ENCODE measurements at places on chromosomes 1 and 21.

- DNase-seq: no peak
Measured at GRCh38 chr1:168728473-168729404, at the start of gene DPT. Gene DPT (minus strand): TSS chr1:168729206. CDS start chr1:168729174, 32 bp downstream.

DNA sequence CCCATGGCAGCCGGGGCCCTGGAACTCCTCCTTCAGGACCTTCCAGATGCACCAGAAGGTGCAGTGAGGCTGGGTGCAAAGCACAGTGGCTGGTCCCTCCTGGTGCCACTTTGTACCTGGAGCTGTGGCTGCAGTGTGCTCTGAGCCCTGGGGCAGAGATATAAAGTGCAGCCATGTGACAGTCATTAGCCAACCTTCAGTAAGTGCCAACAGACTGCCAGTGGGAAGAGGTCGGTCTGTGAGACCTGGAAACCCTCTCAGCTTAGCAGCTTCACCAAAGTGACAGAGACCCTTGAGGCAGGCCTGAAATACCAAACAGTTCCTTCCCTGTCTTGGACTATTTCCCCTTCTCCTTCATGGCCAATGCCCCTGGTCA lies 26.7 kb upstream of the NGF start:
- no peak for DNase-seq

- DNase-seq: no peak
Measured at GRCh38 chr1:95010158-95010557, 62.6 kb downstream of the ALG14 start.

DNA sequence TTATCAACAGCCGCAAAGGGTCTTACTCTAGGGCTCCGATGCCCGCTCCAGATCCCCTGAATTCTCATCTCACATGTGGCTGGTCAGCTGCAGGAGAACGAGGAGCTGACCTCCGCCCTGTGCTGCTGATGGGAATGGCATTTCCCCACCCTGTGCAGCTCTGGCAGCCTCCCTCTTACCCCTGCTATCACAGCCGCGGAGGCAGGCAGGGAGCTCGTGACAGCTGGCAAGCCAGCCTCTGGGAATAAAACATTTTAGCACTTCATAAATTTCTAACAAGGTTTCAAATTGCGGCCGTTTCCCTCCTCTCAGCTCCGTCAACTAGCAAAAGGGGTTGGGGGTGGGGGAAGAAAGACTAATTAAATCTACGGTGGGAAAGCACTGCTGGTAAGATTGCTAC lies 81.1 kb downstream of the DSCAM start:
- no peak for DNase-seq

- DNase-seq: no peak
Measured at GRCh38 chr1:79161077-79161476, 154.5 kb upstream of the ADGRL4 start.

DNA sequence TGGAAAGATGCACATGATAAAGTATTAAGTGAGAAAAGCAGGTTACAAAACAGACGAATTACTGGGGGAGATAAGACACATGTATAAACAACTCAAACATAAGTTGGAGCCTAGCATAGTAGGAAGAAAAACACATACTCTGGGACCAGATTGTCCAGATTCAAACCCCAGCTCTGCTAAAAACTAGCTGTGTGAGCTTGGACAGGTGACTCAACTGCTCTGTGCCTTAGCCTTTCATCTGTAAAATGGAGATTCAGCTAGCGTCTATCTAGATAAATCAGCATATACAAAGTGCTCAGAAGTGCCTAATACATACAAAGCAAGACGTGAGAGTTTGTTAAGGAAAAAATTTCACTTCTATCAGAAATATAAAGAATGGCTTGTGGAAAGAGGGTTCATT lies 254.0 kb upstream of the POU3F1 start:
- DNase-seq: no peak

GRCh38 chr1:201468501-201468843 lies 516 bp downstream of the PHLDA3 start:
- DNase-seq: no peak

GRCh38 chr21:23471877-23472276 lies 2135.4 kb downstream of the MRPL39 start:
- DNase-seq: no peak

DNA sequence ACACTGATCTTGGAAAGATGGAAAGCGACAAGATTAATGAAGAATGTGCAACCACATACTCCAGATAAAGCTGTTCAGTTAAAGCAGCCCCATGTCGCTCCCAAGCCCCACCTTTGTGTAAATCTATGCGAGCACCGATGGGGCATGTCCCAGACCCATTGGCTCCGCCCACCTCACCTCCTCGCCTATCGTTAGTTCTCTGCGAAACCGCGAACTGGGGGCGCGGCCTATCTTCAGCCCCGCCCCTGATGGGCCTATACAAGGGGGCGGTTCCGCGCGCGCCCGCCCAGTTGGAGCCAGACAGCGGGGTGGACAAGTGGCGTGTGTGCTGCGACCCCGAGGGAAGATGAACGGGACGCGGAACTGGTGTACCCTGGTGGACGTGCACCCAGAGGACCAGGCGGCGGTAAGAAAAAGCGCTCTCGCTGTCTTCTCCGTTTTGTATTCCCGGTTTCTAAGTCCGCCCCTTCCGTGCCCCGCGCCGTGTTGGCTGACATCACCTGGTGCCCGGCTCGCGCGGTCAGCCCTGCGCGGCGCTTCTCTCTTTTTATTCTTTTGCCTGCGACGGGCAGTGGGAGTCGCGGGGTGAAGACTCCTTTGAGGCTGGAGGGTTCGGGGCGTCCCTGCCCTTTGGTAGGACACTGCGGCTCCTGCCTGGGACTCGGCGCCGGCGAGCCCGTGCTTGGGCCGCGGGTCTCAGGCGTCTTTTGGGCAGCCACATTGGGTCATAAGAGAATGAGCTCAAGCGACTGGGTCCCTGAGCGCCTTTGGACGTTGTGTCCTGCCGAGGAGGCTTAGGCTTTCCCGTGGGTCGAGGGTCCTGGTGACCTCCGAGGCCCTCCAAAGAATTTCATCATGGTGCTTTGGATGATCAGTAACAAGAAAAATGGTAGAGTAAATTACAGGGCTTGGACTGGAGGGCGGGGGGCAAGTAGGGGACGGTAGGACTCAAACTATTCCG lies at the start of gene TUFT1:
TUFT1 (plus strand) TSS at position 289 of the 961 bp plus-strand sequence; CDS start at position 347, 58 bp downstream.
- DNase-seq: peak; percentile 95

- DNase-seq: no peak
Measured at GRCh38 chr1:177864538-177865305, 105.1 kb downstream of the SEC16B start.

- DNase-seq: no peak
Measured at GRCh38 chr1:161681879-161682278, 18.9 kb downstream of the FCGR2B start.

- DNase-seq: no peak
Measured at GRCh38 chr1:15656464-15656863, 27.7 kb upstream of the PLEKHM2 start.

DNA sequence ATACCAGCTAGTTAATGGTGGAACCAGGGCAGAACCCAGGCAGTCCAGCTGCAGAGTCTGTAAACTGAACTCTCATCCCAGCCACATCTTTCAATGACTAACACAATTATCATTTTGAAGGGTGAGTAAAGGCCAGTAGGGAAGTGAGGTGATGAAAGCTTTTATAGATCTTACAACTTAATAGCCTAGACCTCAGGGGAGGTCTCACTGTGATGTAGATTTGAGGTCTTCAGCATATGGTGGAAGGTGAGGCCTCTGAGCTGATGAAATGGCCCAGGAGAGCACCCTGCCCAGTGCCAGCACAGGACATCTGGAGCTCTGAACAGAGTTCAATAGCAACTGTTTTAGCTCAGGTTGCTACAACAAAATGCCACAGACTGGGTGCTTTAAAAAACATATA lies 44.8 kb upstream of the POU2F1 start:
- no peak for DNase-seq

GRCh38 chr1:54301497-54301896 lies 101.5 kb downstream of the MRPL37 start:
- DNase-seq: no peak

DNA sequence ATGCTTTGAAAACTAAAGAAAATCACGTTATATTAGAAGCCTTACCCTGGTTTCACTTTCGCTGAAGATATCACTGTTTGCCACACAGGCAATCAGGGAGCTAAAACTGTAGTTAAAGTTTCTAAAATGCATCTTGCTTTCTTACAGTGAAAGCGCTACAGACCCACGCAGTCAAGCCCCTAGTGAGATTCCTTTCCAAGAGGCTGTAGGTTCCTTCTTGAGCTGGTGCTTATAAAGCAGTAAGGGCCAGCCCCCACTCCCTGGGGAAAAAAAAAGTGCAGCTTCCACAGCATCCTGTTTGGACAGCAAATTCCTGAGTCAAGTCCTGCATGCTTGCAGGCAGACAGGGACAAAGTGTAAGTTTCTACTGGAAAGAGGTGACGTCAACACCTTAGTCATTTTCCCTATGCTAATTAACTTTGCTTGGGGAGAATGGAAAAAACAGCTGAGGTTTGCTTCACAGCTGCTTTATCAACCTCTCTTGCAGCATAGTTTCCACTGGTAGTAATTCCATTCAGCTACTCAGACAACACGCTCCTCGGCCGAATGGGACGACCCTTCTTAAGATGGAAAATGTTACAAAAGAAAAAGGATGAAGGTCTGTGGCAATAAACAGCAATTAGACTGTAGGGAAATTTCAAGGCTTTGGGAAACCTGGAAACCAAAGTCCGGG lies 14.7 kb upstream of the KCNE1 start:
- no peak for DNase-seq

- no peak for DNase-seq
Measured at GRCh38 chr1:19044471-19044870, 88.0 kb upstream of the IFFO2 start.

GRCh38 chr21:46374761-46375389 lies 50.9 kb downstream of the PCNT start:
- no peak for DNase-seq

GRCh38 chr1:72375226-72375625 lies 92.9 kb upstream of the NEGR1 start:
- DNase-seq: no peak

- no peak for DNase-seq
Measured at GRCh38 chr1:51728611-51729155, 111.8 kb downstream of the OSBPL9 start.

DNA sequence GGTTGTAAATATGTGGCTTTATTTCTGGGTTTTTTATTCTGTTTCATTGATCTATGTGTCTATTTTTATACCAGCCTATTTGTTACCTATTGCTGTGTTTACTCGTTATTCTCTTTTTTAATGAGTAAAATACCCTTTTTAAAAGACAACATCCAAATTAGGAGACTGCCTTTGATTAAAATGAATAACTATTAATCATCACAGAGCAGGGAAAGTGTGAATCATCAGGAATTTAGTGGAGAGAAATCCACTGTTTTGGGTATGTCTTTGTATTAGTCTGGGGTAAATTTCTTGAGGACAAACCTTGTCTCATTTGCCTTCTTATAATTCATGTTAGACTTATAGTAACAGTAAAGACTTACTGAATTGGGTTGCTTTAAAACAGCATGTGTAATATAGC lies 12.1 kb downstream of the DISC1 start:
- DNase-seq: no peak

GRCh38 chr1:46394108-46394871 lies at the start of gene FAAH:
Gene FAAH (plus strand): TSS chr1:46394317. CDS start chr1:46394349, 32 bp downstream.
- no peak for DNase-seq

DNA sequence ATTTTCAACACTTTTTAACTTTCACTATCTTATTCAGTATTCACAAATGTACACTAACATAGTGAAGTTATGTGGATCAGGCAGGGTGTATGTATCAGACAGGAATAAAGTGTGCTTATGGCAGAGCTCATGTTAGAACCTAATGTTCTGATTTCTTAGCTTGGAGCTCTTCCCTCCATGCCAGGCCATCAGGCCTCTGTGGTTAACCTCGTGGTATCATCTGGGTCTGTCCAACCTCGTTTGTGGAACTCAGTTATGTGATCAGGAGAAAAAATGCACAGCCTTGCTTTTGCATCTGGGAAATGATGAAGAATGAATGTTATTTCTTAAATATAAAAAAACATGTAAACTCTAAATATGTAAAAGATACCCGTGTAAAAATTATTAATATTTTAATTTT lies 86.9 kb downstream of the MPZL1 start:
- DNase-seq: no peak

DNA sequence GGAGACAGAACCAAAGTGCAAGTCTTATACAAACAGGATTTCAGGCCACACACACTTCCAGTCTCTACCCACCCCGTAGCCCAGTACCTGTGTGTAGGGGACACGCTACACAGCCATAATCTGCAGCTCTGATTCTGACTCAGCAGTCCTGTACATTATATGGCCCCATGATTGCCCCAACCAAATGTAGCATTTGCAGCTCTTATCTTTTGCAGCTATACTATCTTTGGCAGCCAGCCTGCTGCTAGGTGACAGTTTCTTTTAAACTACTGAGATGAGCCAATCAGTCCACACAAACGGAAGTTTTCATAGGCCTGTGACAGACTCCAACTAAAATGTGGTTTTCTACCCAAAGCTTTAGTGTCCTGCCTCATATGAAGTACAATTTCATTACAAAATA lies 259.6 kb upstream of the ST6GALNAC5 start:
- DNase-seq: no peak

GRCh38 chr1:53705446-53706096 lies 33.4 kb downstream of the GLIS1 start:
- no peak for DNase-seq

DNA sequence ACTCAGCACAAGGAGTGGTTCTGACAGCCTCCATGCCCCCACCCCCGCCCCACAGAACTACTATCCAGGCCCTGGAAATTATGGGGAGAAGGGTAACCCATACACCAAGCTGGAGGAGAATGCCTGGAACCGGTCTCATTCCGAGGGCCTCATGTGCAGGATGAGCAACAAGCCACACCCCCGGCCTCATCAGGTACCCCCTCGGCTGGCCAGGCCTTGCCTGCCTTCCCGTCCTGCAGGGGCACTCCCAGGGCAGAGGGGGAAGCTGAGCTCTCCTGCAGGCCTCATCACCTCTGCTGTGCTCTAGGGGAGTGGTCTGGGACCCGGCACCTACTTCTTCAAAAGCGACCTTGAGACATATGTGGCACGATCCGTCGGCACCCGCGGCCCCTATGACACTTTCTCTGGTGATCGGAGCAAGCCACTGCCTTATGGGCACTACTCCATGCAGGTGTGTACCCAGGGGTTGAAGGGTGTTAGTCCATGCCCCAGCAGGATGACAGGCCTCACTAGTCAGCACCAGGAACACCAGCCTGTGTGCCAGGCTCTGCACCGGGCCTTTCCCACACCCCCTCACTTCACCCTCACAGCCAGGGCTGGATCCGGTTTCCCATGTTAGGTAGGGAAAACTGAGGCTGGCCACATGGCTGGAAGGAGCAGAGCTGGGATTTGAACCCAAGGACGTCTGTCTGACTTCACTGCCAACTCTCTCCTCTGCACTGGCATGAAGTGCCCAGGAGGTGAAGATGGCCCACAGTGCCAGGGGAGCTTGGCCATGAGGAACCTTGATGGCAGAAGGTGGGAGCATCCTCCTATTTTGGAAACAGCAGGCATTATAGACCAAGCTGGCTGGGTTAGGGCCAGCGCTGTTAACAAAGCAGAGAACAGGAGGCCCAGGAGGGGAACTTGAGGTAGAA lies 10.9 kb upstream of the TTC22 start:
- no peak for DNase-seq

- DNase-seq: no peak
Measured at GRCh38 chr1:94578856-94579255, 37.3 kb upstream of the F3 start.

DNA sequence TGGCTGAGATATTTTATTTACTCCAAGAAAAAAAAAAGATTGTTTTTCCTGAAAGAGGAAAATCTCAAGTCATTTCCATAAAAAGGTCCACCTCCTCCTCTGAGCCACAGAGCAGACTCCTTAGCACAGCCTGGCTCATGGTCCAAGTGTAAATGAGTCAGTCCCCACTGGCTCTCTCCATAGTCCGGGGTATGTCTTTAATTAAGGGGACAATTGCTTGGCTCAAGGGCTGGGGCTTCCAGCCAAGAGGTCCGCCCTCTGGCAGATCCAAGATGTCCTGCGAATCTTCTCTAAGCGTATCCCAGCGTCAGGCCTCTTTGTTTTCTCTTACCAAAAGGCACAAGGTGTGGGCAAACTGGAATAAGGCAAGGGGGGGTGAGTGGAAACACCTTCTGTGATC lies 33.3 kb downstream of the FOXD2 start:
- no peak for DNase-seq

All from CD8-positive, alpha-beta memory T cell (primary cell).